ENCODE measurements at places on chromosomes 7 and 10.

- DNase-seq, result peak; percentile 50
Observed at GRCh38 chr7:151351967-151352366, 10.4 kb downstream of the NUB1 start.

DNA sequence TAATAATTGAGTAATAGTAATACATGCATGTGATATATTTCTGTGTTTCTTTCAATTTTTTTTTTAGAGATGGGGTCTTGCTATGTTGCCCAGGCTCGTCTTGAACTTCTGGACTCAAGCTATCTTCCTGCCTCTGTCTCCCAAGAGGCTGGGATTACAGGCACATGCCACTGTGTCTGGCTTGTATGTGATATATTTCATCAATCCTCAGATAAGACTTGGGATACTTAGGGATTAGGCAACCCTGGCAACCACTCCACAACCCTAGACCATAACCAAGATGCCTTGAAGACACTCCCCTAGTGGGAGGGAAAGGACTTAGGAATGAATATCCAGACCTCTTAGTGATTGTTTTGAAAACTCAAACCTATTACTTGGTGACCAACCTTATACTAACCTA lies 154.8 kb downstream of the CCDC3 start:
- no peak for DNase-seq

GRCh38 chr10:118139321-118139720 lies 92.6 kb upstream of the RAB11FIP2 start:
- DNase-seq, result no peak

DNA sequence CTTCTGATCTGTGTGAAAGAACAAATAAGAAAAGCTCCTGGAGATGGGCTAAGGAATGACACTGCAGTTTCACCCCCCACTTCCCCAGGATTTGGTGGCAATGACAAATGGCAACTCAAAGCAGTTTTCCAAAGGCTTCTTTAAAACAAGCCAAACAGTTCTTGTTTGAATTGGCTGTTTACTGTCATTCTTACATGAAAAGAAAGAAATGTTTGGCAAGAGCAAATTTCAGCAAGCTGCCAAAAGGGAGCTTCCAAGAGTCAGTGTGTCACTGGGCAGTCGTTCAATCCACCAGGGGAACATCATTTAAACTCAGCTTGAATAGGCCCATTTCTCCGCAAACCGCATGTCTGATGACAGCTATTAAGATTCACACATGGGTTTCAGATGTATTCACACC lies 119.0 kb upstream of the RHOBTB1 start:
- DNase-seq, result no peak

- no peak for DNase-seq
Observed at GRCh38 chr10:30562787-30563186, 66.8 kb downstream of the LYZL2 start.

GRCh38 chr7:35676211-35676610 lies 18.7 kb downstream of the HERPUD2 start:
- peak; percentile 42 for DNase-seq

DNA sequence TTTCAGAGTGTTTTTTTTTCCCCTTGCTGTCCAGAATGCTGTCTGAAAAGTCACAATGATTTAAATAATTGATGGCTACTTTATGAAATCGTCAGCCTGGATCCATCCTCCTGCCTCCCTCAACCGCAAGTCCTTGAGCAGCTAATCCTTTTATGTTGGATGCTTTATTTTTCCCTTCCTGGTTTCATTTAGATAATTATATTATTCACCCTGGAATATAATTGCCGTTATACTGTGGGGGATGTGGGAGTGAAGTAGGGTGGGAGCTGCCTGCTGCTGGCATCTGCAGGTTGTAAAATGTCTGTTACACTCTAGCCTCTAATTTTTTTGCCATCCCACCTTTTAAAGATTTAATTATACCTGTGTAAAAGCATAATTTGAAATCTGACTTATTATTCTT lies 290.5 kb upstream of the LRGUK start:
- DNase-seq, result no peak
